ENCODE measurements at places on chromosomes 6 and 20. TPM values are rescaled to one million over a fixed set of nuclear protein-coding genes. Genes with fewer than 3 reads are reported as not detected.

Gene SGK2
- polyA plus RNA-seq, result 73.0 TPM

Gene CSTF1
- polyA plus RNA-seq, result 45.4 TPM

Gene IPCEF1
- 8.9 TPM for polyA plus RNA-seq

Gene AK9
- 17.9 TPM for polyA plus RNA-seq

Gene SLA2
- 0.18 TPM for polyA plus RNA-seq

Gene RFX6
- not detected for polyA plus RNA-seq

Gene VSTM2L
- 0.76 TPM for polyA plus RNA-seq
